ENCODE measurements at places on chromosomes 2 and 18.

- DNase-seq, result peak; percentile 82
Observed at GRCh38 chr2:158232476-158232875, 130.8 kb downstream of the UPP2 start.

DNA sequence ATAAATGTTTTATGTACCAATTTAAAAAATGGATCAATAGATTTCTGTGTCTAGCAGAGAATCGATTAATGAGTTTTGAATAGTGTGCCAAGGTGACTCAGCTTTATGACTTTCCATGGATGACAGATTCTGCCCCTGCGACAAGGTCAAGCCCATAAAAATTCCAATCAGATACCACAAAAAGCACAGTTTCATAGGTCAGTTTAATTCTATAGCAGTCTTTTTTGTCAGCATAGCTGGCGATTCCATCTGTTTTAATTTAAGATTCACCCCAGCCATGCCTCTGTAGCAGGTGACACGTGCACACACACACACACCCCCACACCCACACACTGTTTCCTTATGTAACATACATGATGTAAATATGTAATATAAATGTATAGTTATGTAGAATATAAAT is 28.9 kb downstream of the RAB31 start:
- DNase-seq, result peak; percentile 81

DNA sequence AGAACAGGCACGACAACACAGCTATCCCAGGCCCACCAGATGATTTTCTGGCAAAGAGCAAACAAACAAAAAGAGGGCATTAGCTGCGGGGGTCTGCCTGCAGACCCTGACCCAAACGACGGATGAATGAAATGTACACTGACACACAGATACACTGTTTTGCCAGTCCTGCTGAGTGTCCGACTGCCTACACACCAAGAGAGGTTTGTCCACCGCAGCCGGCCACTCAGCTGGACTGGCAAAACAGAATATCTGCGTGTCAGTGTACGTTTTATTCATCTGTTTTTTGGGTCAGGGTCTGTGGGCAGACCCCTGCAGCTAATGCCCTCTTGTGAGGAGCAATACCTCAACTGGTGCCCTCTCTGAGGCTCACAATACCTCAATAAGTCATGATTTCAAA is 10.7 kb upstream of the SH3RF3 start:
- DNase-seq, result no peak

- no peak for DNase-seq
Observed at GRCh38 chr2:197677483-197677882, 2.1 kb upstream of the RFTN2 start.

- DNase-seq, result no peak
Observed at GRCh38 chr18:58501066-58501896, 127.6 kb downstream of the ALPK2 start.

DNA sequence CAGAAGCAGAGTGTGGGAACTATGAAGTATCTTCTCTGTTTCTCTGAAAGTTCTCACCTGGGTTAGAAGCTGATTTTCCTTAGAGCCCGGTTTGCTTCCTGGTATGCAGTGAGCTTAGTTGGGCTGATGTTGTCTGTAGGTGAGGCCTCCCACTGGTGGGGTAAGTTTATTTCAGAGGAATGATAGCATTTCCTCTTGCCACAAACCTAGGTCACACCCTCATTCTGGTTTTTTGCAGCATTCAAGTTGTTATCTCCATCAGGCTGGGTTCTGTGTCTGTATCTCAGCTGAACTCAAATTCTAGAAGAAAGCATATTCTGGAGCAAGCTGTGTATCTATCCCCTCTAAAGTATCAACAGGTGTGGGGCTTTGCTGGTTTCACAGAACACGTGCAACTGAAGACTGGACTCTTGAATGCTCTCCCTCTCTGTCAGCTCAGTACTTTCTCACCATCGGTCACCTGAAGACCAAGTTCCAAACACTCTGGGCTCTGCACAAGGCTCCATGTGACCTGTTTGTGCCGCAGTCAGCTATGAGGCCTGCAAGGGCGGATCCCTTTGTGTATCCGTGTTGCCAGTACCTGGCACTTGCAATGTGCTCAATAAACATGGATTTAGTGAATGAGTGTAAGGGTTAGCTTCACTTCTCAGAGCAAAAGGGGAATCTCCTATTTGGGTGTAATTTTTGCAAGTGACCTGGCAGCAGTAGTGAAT is 49.5 kb upstream of the MBOAT2 start:
- DNase-seq, result no peak

- DNase-seq, result no peak
Observed at GRCh38 chr2:180061546-180061945, 54.4 kb upstream of the CWC22 start.

GRCh38 chr2:83359336-83359735 is 1099.7 kb downstream of the SUCLG1 start:
- no peak for DNase-seq

GRCh38 chr18:7456376-7456775 is 110.7 kb upstream of the PTPRM start:
- DNase-seq, result no peak

- DNase-seq, result no peak
Observed at GRCh38 chr18:29383311-29384273, 1206.7 kb upstream of the CDH2 start.

GRCh38 chr2:238344035-238344434 is 23.7 kb downstream of the TRAF3IP1 start:
- DNase-seq, result no peak

- no peak for DNase-seq
Observed at GRCh38 chr18:55314031-55314430, 274.0 kb downstream of the TCF4 start.

- DNase-seq, result no peak
Observed at GRCh38 chr2:220821683-220822082, 750.4 kb downstream of the EPHA4 start.

DNA sequence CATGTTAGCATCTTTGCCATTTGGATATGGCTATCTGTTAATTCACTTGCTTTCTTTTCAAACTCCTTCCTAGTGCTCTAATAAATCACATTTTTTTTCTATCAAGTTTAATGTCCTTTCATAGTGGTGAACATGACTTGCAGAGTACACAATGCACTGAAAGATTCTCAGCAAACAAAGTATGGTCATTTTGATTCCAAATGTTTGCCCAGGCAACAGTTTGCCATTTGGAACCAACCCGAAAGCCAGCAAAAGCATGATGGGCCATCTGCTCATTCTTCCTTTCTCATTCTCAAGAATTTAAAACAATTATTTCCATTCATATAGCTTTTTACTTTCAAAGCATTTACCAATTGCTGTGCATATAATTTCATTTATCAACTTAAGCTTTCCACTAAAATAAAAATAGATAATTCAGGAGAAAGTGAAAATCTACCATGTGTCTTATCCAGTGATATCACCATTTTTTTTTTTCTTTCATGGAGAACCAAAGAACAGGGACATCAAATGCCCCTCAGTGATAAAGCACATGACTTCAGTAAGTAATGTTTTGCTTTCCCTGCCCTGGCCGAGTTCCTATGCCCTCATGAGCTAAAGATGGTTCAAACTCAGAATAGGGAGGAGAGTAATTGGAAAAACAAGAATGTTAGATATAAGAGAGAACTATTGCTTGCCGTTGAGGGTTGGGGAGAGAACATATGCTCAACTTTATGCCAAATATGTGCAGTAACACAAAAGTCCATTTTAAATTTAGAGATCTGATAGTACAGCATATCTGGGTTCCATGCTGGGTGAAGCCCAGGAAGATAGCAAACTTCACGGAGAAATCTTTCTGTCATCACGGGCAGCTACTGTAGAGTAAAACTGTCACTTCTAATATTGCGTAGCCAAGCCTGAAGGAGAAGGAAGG is 62.1 kb downstream of the HNMT start:
- DNase-seq, result no peak

GRCh38 chr18:25310045-25310444 is 41.9 kb downstream of the ZNF521 start:
- DNase-seq, result no peak

DNA sequence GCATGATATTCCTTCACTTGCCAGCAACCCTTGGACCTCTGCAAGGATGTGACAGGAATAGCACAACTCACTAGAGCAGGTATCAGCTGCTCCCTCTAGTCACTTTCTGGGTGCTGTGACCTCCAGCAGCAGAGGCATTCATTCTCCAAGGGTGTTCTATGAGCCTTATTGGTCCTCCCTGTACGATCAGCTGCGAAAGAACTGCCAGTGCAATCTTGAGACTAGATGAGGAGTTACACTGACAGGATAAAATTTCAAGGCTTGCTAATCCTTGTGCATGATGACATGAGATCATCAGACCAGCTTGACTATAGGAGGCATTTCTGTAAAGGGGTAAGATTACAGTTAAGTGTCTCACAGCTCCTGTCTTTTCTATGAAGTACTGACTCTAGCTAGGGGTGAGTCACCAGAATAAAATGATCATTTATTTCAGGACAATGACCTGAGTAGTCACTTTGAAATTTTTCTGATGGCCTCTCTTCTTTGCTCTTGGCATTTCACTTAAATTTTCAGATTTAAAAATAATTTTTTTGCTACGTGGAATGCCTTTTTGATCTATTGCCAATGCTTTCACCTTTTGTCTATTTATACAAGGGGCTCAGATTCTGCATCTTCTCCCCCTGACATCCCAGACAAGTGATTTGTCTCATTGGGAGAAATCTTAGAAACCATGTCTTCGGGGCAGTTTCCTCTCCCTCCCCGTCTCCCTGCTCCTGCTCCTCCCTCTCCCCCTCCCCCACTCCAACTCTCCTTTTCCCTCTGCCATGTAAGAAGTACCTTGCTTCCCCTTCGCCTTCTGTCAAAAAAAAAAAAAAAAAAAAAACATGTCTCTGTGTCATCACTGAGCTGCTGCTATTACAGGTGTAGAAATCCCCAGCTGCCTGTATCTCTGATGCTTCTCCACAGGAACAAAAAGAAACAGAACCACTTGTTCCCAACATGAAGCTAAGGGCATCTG is 49.2 kb upstream of the FRZB start:
- no peak for DNase-seq

- no peak for DNase-seq
Observed at GRCh38 chr18:60122339-60122738, 222.5 kb downstream of the PMAIP1 start.

GRCh38 chr2:94923196-94923595 is 52.0 kb downstream of the TEKT4 start:
- no peak for DNase-seq

DNA sequence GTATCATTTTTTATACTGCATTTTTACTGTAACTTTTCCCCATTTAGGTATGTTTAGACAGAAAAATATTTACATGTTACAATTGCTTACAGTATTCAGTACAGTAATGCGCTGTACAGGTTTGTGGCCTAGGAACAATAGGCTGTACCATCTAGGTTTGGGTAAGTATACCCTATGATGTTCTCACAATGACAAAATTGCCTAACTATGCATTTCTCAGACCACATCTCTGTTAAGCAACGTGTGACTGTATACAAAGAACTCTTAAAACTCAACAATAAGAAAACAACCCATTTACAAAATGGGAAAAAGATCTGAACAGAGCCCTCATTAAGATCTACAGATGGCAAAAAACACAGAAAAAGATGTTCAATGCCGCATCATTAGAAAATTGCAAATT is 29.4 kb downstream of the FAM210A start:
- no peak for DNase-seq

GRCh38 chr2:172437419-172438341 is 10.3 kb downstream of the ITGA6 start:
- DNase-seq, result no peak

DNA sequence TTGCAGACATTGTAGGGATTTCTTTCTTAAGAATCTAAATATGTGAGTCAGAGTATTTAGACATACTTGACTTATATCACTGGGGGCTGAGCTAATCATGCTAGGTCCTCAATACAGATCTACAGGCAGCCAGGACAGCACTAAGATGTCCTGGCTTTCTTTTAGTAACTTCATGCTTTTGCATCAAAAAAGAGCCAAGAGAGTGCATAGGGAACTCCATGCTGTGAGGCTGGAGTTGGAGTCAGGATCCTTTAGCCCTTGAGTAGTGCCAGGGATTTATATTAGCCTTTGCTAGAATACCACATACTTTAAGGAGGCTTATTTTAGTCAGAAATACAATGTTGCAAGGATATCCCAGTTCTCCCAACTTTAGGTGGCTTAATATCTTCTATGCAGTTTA is 289.7 kb downstream of the CCDC85A start:
- no peak for DNase-seq

DNA sequence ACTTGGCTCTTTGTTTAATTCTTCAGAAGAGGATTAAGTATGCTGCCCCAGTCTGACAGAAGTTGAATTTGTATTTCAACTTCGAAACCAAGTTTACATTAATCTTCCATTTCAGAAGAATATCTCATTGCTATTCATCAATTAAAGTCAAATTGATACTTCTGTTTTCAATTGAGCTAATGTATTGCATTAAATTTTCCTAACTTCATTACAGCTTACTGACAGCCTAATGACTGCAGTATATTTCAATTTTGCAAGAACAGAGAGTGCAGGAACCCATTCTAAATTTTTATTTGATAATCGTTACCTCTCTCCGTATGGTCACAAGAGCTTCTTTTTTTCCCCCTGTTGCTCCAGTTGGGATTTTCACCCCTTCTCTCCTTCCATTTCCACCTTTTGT is 218.0 kb downstream of the CALCRL start:
- DNase-seq, result no peak

- DNase-seq, result no peak
Observed at GRCh38 chr2:68317971-68318913, 1.5 kb downstream of the CNRIP1 start.

DNA sequence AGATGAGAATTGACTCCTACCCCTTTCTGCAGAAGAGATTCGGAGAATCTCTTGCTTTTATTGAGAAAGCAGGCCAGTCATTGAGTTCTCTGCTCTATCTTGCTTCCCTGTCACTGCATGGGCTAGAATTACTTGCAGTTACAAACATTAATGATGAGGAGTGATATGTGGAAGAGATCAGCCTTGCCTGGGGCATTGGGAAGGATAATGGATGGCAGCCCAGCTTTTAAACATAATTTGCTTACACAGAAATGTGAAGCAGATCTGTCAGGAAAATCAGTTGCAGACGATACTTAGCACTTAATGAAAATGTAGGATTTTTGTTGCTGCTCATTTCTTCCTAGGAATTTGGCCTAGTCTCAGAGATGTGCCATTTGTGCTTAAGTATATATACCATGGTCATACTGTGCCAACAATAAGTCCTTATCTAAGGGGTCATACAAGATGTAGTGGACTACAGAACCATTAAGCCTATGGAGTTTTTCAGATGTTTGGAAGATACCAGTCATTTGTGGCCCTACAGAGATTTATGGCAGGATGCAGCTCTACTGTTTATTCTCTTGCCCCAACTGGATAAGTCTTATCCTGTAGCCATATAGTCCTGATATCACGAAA is 92.7 kb downstream of the XRCC5 start:
- DNase-seq, result no peak

- no peak for DNase-seq
Observed at GRCh38 chr2:66445925-66446871, 11.3 kb downstream of the MEIS1 start.

DNA sequence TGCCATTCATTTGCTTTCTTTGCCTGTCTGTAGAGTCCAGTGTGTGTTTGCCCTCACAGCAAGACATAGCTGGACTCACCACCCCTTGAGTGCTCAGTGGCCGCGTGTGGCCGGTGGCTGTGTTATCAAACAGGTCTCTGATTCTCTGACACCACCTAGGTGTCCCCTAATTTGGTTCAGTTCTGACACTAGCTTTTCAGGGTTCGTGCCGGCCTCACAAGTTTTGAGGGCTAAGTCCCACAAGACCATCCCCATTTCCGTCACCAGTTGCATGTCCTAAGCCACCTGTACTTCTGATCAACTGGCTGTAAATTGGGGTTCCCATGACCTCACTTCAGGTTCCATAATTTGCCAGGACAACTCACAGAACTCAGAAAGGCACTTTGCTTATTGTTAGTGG is 23.5 kb downstream of the NCK2 start:
- DNase-seq, result no peak

- no peak for DNase-seq
Observed at GRCh38 chr2:29987146-29987545, 65.8 kb upstream of the ALK start.
